ENCODE measurements at places on chromosomes 2 and 18.

- DNase-seq = no peak
Measured at GRCh38 chr2:121151311-121152109, 133.5 kb downstream of the TFCP2L1 start.

GRCh38 chr2:204104811-204105210 lies 168.2 kb downstream of the ICOS start:
- no peak for DNase-seq

GRCh38 chr18:58338141-58338540 lies 290.8 kb downstream of the ALPK2 start:
- no peak for DNase-seq

DNA sequence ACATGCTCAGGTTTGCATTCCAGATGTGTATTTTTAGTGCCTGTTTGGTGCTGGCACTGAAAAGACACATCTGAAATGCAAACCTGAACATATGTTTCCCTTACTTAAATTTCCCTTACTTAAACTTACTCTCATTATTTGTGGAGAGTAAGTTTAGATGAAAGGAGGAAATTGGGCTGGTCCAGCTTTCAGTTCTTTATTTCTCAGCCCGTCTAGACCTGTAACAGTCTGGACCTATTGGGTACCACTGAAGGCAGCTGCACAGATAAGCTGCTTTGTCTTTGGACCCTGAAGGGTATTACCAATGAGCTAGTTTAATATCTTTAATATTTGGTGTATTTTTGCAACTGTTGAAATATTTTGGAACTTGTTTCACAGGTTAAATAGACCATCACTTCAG lies 17.0 kb upstream of the DSG3 start:
- DNase-seq = no peak

DNA sequence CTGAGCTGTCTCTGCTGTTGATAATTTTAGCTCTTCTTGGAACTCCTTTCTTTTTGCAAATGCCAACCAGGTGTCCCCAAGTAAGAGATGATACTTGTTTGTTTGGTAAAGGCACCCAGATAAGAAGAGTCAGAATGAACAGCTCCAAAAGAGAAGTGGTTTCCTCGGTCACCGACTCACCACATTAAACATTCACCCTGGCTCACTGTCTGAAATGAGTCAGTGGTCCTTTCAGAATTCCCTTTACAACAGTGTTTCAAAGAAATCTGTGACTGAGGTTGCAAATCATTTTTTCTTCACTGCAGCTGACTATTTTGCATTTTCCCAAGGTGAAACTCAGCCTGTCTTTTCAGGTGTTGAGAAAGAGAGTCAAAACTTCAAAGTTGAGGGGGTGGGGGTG lies 16.2 kb upstream of the CXCR4 start:
- DNase-seq = no peak

GRCh38 chr2:227860221-227860641 lies 11.2 kb upstream of the DAW1 start:
- no peak for DNase-seq

- no peak for DNase-seq
Measured at GRCh38 chr2:68110102-68110501, 47.3 kb upstream of the C1D start.

GRCh38 chr18:35581898-35582641 lies 530 bp downstream of the GALNT1 start:
- DNase-seq = no peak

- DNase-seq = peak; percentile 26
Measured at GRCh38 chr2:68789603-68790002, 55.0 kb downstream of the ARHGAP25 start.

GRCh38 chr2:239187464-239188253 lies 213.2 kb downstream of the HDAC4 start:
- DNase-seq = no peak

GRCh38 chr2:238096311-238097011 lies 3.7 kb upstream of the ESPNL start:
- DNase-seq = no peak

- no peak for DNase-seq
Measured at GRCh38 chr2:25056098-25056821, 14.4 kb downstream of the EFR3B start.

GRCh38 chr2:64846177-64846576 lies 143.0 kb upstream of the SLC1A4 start:
- no peak for DNase-seq

DNA sequence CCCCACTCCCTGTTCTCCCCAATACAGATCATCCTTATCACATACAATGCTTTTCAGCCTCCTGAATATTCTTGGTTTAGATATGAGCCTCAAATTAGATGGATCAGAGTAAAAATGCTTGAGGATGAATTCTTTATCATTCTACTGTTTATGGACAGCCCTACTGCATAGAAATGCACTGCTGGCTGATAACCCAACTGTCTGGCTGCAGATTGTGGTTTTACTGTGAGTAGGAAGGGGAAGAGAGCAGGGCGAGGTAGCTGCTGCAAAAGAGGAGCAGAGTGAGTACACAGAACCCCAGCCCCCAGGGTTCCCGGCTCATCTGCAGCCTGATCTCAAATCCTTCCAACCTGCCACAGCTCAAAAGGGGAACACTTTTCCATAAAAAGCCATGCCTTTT lies 29.4 kb upstream of the NCOA1 start:
- no peak for DNase-seq

- DNase-seq = no peak
Measured at GRCh38 chr18:38023871-38024270, 458.3 kb upstream of the CELF4 start.

- DNase-seq = no peak
Measured at GRCh38 chr2:226691255-226691654, 108.4 kb downstream of the IRS1 start.

GRCh38 chr2:99198103-99198841 lies 17.3 kb downstream of the MRPL30 start:
- DNase-seq = no peak

DNA sequence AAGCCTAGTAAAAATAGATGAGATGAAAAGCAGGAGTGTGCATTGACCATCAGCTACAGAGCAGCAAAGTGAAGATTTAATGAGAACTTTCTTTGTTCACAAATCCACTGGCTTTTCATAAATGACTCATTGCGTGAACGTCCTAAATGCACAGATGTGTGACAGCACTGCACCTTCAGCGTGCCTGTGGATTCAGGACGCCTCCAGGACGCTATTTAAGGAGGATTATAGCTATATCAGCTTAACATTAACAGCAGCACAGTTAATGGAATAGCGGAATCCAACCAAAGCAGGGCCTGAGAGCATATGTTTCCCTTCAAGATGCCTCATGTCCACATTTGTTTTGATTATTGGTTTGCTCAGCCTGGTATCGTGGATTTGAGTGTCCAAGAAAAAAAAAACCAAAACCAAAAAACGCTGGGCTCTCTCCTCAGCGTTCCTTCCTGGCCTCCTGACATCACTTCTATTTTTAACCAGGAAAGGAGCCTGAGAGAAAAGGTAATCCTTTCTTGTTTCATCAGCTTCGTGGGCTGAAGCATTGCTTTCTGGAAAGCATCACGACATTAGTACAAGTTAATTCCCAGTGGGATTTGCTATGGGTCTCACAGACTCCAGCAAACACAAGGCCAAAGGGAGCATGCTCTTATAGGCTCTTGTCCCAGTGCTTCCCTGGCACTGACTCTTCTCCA lies 447.0 kb upstream of the SMIM21 start:
- DNase-seq = no peak

DNA sequence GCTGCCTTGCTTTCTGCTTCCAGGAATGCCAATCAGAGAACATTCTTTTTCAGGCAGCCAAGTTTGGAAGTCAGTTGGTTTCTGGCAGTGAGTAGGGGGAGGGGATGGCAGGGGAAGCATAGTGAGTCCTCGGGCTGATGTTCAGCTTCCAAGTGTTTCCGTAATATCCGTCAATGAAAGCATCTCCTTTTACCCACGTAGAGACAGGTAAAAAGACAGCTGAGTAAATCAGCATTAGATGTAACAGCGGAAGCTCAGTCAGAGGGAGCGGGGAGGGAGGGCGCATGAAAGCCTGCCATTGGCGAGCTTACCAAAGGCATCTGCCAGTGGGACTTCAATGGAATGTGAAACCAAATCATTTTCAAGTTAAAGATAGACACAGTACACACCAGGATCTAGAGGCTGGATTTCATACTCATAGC lies 117.1 kb upstream of the DTNA start:
- DNase-seq = no peak

DNA sequence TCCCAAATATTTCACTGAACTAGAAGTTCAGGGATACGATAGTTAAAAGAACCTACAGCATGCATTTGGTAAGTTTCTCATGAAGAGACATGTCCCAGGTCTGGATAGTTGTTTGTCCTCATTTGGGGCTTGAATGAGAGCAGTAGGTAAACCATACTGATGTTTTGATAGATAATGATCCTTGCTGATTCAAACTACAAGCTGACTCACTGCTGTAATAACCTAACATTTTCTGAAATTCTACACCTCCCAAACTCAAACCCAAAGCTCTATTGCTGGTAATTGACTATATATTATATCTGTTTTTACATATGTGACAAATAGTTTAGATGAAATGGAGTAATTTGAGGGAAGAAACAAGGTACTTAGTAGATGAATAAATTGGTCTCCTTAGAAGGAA lies 154.1 kb upstream of the BOD1L2 start:
- no peak for DNase-seq

DNA sequence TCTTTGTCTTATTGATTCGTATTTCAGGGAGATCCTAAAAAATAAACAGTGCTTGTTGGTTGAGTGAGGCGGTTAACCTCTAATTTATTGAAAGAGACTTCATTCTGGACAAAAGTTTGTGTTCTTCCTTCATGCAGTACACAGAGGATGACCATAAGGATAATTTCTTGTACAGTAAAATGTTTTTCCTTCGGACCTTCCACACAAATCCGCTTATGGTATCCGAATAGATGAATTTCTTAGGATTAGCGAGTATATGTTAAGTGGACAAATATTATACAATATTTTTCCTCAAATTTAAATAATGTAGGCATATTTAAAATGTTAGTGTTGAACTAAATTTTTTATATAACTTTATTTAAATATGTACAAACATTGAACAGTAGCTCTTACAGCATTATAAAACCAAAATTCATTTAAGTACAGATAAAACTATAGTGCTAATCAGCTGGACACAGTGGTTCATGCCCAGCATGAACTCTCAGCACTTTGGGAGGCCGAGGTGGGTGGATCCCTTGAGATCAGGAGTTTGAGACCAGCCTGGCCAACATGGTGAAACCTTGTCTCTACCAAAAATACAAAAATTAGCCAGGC lies 84.4 kb downstream of the LPIN1 start:
- DNase-seq = no peak

- no peak for DNase-seq
Measured at GRCh38 chr2:73516033-73516432, 126.2 kb downstream of the NAT8 start.

- no peak for DNase-seq
Measured at GRCh38 chr2:230496891-230497290, 80.9 kb downstream of the SP100 start.

GRCh38 chr18:48059455-48060010 lies 129.1 kb upstream of the SMAD2 start:
- DNase-seq = no peak

- DNase-seq = no peak
Measured at GRCh38 chr2:9762164-9762563, 81.1 kb upstream of the TAF1B start.

DNA sequence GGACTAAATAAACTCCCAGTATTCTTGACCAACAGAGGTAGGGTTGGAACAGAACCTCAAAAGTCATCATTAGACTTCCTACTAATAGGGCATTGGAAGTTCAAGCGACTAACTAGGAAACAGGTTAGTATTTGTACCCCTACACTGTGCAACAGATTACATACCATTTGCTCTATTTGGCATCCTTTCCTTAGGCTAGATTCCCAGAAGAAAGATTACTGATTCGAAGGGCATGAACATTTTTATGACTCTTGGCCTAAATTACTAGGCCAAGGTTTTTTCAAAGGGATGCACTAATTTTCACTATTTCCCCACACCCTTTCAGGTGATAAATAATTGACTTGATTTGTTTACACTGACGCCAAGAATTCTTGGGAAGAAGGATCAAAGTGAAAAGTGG lies 104.8 kb upstream of the CYP1B1 start:
- DNase-seq = no peak

- DNase-seq = no peak
Measured at GRCh38 chr2:172496160-172496608, 59.7 kb upstream of the PDK1 start.

- DNase-seq = no peak
Measured at GRCh38 chr2:196268538-196269338, 97.4 kb upstream of the STK17B start.

GRCh38 chr2:13481201-13481600 lies 764.5 kb downstream of the TRIB2 start:
- no peak for DNase-seq

- no peak for DNase-seq
Measured at GRCh38 chr2:239289545-239289944, 111.3 kb downstream of the HDAC4 start.

DNA sequence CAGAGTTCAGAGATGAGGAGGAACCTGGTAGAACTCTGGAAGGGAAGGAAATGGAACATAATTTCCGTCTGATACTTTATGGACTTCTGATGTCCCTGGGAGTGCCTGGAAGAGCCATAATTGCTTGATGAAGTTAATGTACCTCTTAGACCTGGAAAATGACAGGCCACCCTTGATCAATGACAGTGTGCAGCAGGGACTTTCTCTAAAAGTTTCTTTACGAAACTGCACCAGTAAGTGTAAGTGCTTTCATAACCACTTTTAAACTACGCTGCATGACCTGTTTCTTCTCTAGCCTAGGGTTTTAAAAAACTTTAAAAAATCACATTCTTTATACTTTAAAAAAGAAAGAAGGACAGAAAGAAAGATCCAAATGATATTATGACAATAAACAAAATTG lies 164.5 kb downstream of the LPIN1 start:
- DNase-seq = no peak

DNA sequence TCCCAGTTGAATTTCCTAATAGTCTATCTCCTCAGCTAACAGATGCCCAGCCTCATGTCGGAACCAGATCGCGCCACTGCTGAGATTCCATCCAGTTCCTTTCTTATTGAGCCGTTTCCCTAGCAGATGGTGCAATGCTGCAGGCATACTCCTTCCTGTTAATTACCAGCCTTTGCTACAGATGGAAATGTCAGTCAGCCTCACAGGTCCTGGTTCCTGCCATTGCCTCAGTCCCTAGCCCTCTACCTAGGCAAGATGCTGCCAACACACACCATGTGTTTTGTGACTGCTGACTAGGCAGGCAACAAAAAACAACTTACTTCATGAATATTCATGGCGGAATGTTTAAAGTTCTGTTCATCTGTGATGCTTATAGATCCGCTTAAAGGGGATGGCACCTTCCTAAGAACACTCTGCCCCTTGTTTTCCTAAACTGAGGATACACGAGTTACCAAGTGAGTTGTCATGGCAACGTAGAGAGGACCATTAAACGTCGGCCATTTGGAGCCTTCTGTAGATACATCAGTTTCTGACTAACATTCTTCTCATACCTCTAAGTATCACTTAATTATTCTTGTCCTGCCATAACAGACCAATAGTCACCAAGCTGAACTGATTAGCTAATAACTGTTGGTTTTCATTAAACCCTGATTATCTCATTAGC lies 749.5 kb downstream of the RNF144A start:
- DNase-seq = no peak

- no peak for DNase-seq
Measured at GRCh38 chr18:57333940-57334339, 18.4 kb upstream of the ST8SIA3 start.
